ENCODE measurements at places on chromosomes 12 and 14. TPM values are rescaled to one million over a fixed set of nuclear protein-coding genes. Genes with fewer than 3 reads are reported as not detected.

FSCB gene
- not detected for total RNA-seq

LAG3 gene
- 10.5 TPM for total RNA-seq

- no peak for DNase-seq
- no peaks in the 10 kb centered on the region for H3K36me3 ChIP-seq
- no peaks in the 10 kb centered on the region for H3K4me1 ChIP-seq
- no peak overlapping the region for H3K4me3 ChIP-seq
Measured at GRCh38 chr12:119528241-119528640, 65.3 kb upstream of the TMEM233 start.

DNA sequence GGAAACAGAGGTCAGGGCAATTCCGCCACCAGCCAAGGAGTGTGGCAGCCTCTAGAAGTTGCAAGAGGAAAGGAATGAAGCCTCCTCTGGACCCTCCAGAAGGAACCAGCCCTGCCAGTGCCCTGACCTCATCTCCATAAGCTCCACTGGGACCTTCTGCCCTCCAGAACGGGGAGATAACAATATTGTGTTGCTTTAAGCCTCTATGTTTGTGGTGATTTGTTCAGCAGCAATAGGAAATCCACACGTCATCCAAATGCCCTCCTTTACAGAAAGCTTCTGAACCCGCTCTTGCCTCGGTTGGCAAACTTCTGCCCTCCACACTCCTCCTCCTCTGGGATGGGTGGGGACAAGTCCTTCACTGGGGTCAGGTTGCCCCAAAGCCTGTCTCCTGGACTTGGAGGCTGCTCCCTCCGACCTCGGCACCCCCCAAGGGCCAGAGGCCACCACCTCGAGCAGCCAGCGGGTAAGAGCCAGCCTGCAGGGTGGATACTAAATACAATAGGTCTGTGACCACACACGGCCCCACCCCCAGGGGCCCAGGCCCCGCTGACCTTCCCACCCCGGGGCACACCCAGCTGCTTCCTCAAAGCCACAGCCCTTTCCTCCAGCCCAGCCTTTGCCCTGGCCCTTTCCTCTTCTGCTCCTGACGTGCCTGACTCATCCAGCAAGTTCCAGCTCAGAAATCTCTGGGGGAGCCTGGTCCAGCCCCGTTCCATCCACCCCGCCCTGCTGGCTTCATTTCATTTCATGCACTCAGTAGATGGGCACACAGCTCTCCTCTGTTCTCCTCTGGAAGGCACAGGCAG, 58.7 kb upstream of the NCOR2 start:
- DNase-seq, result peak; percentile 93
- H3K27ac ChIP-seq, result peak overlapping the region; percentile 84
- peaks cover 58% of the 10 kb centered on the region for H3K4me1 ChIP-seq
- H3K36me3 ChIP-seq, result no peaks in the 10 kb centered on the region
- no peak overlapping the region for H3K4me3 ChIP-seq
- H3K27me3 ChIP-seq, result no peaks in the 10 kb centered on the region

GRCh38 chr12:58988643-58989344, 68.5 kb upstream of the LRIG3 start:
- H3K4me3 ChIP-seq, result no peak overlapping the region
- no peak overlapping the region for H3K27ac ChIP-seq
- H3K27me3 ChIP-seq, result no peaks in the 10 kb centered on the region
- H3K4me1 ChIP-seq, result no peaks in the 10 kb centered on the region
- H3K36me3 ChIP-seq, result no peaks in the 10 kb centered on the region

DNA sequence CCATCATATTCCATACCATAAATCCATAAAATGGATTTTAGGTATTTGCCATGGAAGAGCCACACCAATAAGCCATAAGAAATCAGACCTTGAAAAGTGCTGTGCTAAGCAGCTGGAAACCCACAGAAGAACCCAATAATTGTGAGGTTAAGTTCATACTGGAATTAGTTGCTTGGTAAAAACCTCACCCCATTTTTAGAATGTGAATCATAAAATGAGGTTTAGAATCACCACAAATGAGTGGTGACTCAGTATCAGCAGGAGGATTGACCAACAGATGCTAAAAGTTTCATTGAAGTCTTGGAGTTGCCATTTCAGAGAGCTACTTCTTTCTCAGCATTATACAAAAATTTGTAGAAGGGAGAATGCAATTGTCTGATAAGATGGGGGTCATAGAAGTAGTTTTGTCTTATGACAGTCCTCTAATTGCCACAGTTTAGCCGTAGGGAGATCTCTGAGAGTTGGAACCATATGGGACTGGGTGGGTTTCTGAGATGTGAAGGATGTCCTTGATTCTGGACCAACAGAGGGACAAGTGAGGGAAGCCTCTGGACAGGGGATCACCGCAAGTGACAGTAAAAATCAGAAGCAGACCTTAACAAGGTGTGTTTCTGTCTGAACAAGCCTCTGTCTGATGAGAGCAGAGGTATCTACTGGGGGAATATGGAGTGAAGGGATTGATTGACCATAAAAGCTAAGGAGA, 1.4 kb upstream of the STON2 start:
- H3K4me1 ChIP-seq, result peaks cover 48% of the 10 kb centered on the region
- H3K4me3 ChIP-seq, result peak overlapping the region; percentile 38
- no peaks in the 10 kb centered on the region for H3K27me3 ChIP-seq
- peak; percentile 90 for DNase-seq
- no peaks in the 10 kb centered on the region for H3K36me3 ChIP-seq

- no peaks in the 10 kb centered on the region for H3K36me3 ChIP-seq
- H3K27ac ChIP-seq, result no peak overlapping the region
- no peak for DNase-seq
- H3K4me3 ChIP-seq, result no peak overlapping the region
- peaks cover 87% of the 10 kb centered on the region for H3K27me3 ChIP-seq
Measured at GRCh38 chr12:4118017-4118510, 155.5 kb upstream of the CCND2 start.

DNA sequence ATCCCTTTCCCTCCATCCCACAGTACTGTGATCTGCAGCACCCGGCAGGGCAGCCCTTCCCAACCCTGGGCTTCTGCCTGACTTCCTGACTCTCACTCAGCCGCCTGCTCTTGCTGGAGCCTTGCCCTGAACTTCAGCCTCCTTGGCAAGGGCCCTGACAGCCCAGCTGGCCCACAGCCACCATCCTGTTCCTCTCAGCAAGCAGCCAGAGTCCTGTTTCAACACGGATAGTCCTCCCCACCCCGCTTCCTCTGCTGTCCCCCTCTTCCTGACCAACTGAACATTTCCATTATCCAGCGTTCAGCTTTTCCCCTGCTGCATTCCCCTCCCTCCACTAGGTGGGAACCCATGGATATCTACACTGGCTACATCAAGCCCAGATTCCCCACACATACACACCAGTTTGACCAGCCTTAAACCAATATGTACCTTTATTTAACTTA, 74.0 kb upstream of the MDM1 start:
- peak; percentile 61 for DNase-seq
- no peaks in the 10 kb centered on the region for H3K27me3 ChIP-seq
- H3K4me3 ChIP-seq, result no peak overlapping the region
- H3K36me3 ChIP-seq, result no peaks in the 10 kb centered on the region
